ENCODE measurements at places on chromosomes 3 and 15. TPM values are rescaled to one million over a fixed set of nuclear protein-coding genes. Genes with fewer than 3 reads are reported as not detected.

DNA sequence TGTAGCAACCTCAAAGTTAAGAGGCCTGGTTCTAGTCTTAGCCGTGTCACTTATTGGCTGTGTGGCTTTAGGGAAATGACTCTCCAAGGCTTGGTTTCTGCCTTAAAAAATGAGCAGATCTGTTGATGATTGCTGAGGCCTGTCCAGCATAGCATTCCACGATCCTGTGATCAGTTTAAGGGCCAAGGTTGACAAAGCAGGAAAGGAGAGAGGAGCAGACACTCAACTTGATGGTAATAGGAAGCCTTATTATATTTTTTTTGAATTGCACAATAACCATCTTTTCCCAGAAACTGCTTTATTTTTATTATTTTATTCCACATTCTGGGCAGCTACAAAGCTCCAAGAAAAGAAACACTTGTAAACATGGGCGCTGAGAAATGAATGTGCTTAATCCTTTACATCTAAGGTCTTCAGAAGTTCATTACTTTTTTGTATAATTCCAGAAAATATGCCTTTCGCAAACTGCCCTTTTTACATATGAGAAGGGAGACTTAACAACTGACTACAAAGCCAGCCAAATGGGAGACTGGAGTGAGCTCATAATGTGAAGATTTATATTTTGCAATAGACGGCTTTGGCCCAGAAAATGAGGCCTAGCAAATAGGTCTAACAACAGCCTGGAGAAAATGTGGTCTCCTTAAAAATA is 241.0 kb downstream of the ATP8B4 start:
- no peak for DNase-seq

Gene ZKSCAN7
- 2.1 TPM for total RNA-seq

Gene PCSK6
- 8.8 TPM for total RNA-seq

DNA sequence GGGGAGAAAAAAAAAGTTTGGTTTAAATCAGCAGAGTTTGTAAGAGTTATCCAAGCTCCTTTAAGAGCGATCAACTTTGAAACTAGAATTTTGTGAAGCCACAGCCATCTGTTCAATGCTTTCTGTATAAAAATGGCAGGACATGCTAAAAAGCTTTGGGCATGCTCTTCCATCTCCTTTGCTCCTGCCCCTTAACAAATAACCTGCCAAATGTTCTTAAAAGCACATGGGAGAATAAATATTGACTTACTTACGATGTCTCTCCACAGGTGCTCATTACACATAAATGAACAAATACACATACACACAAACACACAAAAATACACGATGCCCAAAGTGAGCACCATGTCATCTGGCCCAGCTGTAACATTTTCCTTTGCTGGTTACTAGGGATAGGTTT is 211.8 kb upstream of the DPH6 start:
- DNase-seq = no peak

DNA sequence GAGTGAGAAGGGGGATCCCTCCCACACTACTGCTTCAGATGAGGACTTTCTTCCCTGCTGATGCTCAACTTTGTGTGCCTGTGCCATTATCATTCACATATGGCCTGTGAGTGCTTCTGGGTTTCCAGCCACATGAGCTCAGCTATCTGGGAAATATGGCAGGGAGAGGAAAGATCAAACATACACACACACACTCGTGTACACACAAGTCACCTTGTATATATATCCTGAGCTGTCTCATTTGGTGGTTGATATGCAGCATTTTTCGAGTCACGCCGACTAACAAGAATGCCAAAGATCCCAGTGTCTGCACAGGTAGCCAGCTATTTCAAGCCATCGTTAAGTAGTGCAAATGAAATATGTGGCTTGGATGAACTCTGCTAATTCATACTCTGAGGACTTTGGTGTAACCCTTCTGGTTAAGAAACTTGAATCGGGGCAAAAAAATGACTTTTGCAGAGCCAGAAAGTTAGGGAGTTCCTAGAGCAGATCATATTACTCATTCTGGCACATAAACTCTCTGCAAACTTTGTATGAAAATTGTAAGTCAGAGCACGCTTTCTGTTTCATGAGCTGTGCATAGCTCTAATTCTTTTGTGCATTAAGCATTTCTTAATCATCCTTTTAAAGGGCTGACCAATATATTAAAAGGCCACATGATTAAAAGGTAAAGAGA is 24.9 kb upstream of the WNT5A start:
- no peak for DNase-seq

- DNase-seq = no peak
Measured at GRCh38 chr15:41648097-41648496, 12.1 kb upstream of the MGA start.

Gene LRTM1
- not detected for total RNA-seq

DNA sequence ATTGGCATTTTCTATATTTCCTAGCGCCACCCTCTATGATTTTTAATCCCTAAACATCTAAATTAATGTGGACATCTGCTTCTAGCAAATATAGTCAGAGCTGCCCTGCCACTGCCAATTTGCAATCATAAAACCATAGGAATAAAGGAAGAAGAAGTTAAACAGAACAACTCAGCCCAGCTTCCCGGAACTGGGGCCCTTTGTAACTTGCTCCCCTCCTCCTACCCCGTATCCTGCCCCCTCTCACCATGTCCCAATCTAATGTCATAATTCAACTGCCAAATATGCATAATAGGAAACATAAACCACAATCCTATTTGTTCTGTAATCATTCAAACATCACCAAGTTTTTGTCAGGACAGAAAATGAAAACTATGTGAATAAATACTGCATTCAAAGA is 74.4 kb upstream of the ACP3 start:
- DNase-seq = no peak

Gene SH3GL3
- total RNA-seq = 1.4 TPM

Gene DUOX1
- total RNA-seq = 0.17 TPM

- no peak for DNase-seq
Measured at GRCh38 chr3:151906751-151907150, 33.3 kb downstream of the SUCNR1 start.

DNA sequence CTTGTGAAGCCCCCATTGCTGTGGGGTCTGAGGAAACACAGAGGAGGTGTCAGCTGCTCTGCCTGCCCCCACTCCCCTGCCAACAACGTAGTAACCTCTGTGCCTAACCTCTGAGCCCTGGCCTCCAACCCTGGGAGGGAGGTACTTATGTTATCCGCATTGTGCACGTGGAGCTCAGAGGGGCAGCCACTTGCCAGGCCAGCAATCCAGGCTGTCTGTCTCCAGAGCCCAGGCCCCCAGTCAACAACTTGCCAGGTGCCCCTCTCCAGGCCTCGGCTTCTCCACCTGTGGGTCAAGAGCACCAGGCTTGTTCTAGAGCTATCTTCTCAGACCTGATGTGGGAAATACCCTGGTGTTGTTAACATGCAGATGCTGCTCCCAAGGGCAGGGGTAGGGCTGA is 2.7 kb downstream of the TPRA1 start:
- no peak for DNase-seq

Gene DAPK2
- 1.5 TPM for total RNA-seq

DNA sequence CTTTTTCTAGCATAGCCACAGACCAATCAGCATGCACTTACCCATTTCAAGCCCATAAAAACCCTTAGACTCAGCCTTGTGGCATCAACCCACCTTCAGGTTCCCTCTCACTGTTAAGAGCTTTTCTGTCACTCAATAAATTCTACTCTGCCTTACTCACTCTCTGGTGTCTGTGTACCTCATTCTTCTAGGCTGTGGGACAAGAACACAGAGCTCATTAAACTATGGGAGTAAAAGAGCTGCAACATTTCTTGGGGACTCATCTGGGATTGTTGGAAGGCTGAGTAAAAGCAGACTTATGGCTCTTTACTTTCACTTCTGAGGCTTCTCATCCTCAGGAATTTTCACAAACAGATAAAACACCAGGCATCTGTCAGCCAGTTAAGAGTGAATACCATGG is 879.3 kb downstream of the ROBO2 start:
- DNase-seq = no peak

Data from Daoy (cell line).